Skin of body (tissue), 3 donors: ENCODE measurements at places on chromosomes 1 and 21.

DNA sequence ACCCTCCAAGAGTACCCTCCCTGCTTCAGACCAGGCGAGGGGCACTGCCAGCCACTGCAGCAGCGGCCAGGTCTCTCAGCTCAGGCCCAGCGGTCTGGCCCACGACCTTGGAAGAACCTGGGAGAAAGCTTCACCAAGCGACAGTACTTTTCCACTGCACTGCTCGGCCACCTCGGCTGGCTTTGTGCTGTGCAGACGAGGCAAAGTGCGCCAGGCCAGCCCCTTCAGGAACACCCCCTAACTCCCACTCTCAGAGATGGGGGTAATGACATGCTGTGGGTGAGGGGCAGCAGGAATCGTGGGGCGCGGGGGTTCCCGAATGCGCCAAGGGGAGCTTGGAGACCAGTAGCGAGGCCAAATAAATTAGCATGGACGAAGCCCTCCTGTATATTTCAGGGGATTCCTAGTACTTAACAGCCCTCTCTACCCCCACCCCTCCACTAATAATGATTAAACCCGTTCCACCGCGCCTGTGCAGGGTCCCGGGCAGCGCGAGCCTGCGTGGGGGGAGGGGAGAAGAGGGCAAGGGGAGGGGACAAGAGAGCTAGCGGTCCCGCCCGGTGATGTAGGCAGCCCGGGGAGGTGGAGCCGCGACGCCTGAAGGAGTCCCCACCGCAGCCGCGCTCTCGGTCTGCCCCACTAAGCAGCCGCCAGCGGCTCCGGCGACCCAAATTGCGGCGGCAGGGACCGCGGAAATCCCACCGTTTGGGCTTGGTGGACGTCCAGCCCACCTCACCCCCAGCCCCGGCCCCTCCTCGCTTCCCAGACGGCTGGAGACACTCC lies at the start of gene FAM43B:
Gene FAM43B (plus strand): TSS at position 629 of the 783 bp plus-strand sequence. CDS start 401 bp downstream, outside the sequence.
- peak; percentile 72 for DNase-seq

- no peak for DNase-seq
Observed at GRCh38 chr1:182428043-182428442, 21.9 kb upstream of the RGSL1 start.

- DNase-seq, result no peak
Observed at GRCh38 chr1:159171254-159171687, at the start of gene CADM3. CADM3 (plus strand) TSS chr1:159171615; CDS start chr1:159171766, 151 bp downstream.

- no peak for DNase-seq
Observed at GRCh38 chr1:207807326-207807689, 55.5 kb downstream of the CD46 start.

- no peak for DNase-seq
Observed at GRCh38 chr1:94772845-94773244, 47.3 kb upstream of the SLC44A3 start.

- no peak for DNase-seq
Observed at GRCh38 chr21:42969193-42969600, 5.2 kb upstream of the PKNOX1 start.

- no peak for DNase-seq
Observed at GRCh38 chr1:62263006-62263813, 56.0 kb downstream of the KANK4 start.

DNA sequence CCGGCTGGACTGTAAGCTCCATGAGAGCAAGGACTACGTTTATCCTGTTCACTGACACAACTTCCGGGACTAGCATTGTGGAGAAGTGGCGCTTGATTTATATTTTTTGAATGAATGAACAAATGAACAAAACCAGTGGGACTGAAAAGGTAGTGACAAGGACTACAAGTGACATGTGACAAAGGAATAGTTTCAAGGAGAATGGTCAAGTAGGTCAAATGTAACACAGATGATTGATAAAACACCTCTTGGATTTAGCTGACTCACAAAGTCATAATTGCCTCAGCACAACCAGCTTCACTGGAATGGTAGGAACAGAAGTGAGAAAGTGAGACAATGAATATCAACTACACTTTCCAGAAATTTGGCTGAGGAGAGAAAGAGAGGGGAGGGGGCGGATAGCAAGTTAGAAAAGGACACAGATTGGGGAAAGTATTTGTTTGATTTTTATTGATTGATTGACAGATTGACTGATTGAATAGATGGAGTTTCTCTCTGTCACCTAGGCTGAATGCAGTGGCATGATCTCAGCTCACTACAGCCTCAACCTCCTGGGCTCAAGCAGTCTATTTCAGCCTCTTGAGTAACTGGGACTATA lies 14.2 kb downstream of the MTF1 start:
- no peak for DNase-seq
